ENCODE measurements at places on chromosomes 16 and 17. TPM values are rescaled to one million over a fixed set of nuclear protein-coding genes. Genes with fewer than 3 reads are reported as not detected.

DNA sequence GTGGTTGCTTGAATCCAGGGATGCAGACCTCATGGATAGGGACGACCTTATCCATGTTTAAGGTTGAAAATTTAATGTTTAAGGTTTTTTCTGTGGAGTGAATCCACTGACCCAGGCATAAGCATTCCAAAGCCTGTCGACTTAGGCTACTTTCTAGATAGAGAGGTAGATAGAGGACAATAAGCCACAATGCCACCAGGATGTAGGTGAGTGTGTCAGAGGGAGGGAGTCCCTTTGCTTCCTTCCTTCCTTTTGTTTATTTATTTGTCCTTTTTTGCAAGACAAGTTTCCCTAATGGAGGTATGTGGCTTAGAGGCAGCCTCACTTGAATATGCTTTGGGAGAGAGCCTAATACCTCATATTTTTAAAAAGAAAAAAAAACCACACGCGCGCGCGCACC is 834.2 kb upstream of the SOX9 start:
- no peak for DNase-seq
- H3K4me1 ChIP-seq: no peaks in the 10 kb centered on the region
- no peak overlapping the region for H3K27ac ChIP-seq
- H3K4me3 ChIP-seq: no peak overlapping the region
- H3K36me3 ChIP-seq: no peaks in the 10 kb centered on the region
- H3K27me3 ChIP-seq: peaks cover 2% of the 10 kb centered on the region

DNA sequence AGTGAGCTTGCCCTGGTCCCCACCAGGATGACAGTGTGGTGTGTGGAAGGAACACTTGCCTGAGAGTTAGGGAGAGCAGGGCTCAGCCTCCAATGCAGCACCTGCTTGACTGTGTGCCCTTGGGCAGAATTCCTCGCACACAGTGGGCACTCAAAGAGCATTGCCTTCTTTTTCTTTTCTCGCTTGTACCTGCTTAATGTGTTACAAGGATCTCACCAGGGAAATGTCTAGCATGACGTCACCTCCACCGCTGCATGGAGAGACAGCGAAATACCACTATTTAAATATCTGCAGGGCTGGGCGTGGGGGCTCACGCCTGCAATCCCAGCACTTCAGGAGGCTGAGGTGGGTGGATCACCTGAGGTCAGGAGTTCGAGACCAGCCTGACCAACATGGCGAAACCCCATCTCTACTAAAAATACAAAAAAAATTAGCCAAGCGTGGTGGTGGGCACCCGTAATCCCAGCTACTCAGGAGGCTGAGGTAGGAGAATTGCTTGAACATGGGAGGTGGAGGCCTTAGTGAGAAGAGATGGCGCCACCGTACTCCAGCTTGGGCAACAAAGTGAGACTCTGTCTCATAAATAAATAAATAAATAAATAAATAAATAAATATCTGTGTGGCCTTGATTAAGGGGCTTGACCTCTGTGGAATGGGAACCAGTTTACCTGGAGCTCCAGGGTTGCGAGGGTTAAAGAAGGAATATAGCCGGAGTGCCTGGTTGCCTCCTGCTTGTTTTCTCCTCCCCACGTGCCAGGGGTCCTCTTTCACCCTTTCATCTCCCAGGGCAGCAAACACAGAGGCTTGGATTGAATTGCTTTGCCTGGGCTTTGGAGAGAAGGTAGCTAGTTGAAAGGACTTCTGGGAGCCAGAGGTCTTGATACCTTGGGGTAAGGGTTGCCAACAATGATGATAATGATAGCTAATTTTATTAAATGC is 16.3 kb downstream of the SNX29 start:
- peaks cover 52% of the 10 kb centered on the region for H3K4me1 ChIP-seq
- H3K27me3 ChIP-seq: no peaks in the 10 kb centered on the region

GRCh38 chr17:4623249-4623648 is 18.2 kb downstream of the ALOX15 start:
- H3K4me1 ChIP-seq: peaks cover 2% of the 10 kb centered on the region
- peaks cover 4% of the 10 kb centered on the region for H3K27me3 ChIP-seq
- no peak overlapping the region for H3K4me3 ChIP-seq
- H3K36me3 ChIP-seq: no peaks in the 10 kb centered on the region

Gene NOTUM
- not detected for polyA plus RNA-seq

GRCh38 chr16:50152351-50152806 is 727 bp upstream of the TENT4B start:
- H3K36me3 ChIP-seq: no peaks in the 10 kb centered on the region
- DNase-seq: peak; percentile 59
- H3K4me3 ChIP-seq: peak overlapping the region; percentile 86
- no peaks in the 10 kb centered on the region for H3K27me3 ChIP-seq

DNA sequence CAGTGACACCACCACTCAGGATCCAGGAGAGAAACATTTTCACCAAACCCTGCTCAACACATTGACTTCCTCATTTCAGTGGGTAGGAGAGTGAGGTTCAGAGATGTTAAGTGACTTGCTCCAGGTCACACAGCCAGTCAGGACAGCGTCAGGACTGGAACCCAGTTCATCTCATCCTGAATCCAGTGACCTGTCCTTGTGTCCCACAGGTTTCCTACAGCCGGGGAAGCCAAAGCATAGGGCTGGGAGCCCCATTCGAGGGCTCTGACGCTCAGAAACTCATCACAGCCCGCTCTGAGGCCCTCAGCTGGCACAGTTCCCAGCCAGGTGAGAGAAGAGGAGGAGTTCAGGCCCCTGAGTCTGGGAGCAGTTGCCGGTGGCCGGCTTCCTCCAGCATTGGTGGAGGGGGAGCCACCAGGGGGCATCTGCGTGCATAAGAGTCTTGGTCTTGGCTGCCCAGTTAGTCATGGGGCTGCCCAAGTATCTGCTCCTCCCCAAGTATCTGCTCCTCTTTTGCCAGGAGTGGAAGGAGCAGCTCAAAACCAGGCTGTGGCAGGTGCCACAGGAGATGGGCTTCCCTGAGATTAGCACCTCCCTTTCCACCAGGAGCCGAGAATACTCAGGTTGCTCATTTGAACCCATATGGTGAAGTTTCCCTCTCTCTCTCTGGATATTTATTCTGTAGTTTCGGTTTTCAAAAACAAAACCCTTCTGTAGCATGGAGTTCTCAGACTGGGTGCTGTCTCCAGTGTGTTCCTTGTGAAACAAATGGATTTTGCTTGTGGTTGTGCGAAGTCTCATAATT is 56.0 kb downstream of the TNFRSF13B start:
- peaks cover 15% of the 10 kb centered on the region for H3K4me1 ChIP-seq
- H3K27me3 ChIP-seq: no peaks in the 10 kb centered on the region
- no peaks in the 10 kb centered on the region for H3K36me3 ChIP-seq
- no peak for DNase-seq

- H3K4me3 ChIP-seq: no peak overlapping the region
- H3K4me1 ChIP-seq: no peaks in the 10 kb centered on the region
- peaks cover 54% of the 10 kb centered on the region for H3K36me3 ChIP-seq
Measured at GRCh38 chr16:47374629-47375028, 86.2 kb downstream of the ITFG1 start.

Gene CACNG3
- polyA plus RNA-seq: not detected

Gene DRG2
- polyA plus RNA-seq: 45.2 TPM

- DNase-seq: no peak
- H3K36me3 ChIP-seq: no peaks in the 10 kb centered on the region
- H3K27ac ChIP-seq: no peak overlapping the region
Measured at GRCh38 chr16:51242296-51242994, 91.4 kb upstream of the SALL1 start.

- H3K36me3 ChIP-seq: no peaks in the 10 kb centered on the region
- DNase-seq: no peak
- H3K4me3 ChIP-seq: no peak overlapping the region
- H3K4me1 ChIP-seq: no peaks in the 10 kb centered on the region
- no peaks in the 10 kb centered on the region for H3K27me3 ChIP-seq
Measured at GRCh38 chr17:80063830-80064585, 27.6 kb downstream of the CCDC40 start.

All from naive thymus-derived CD8-positive, alpha-beta T cell (primary cell).